ENCODE measurements at places on chromosomes 2 and 18.

GRCh38 chr18:74937291-74937690, 271.6 kb downstream of the PTGR3 start:
- no peak for DNase-seq

DNA sequence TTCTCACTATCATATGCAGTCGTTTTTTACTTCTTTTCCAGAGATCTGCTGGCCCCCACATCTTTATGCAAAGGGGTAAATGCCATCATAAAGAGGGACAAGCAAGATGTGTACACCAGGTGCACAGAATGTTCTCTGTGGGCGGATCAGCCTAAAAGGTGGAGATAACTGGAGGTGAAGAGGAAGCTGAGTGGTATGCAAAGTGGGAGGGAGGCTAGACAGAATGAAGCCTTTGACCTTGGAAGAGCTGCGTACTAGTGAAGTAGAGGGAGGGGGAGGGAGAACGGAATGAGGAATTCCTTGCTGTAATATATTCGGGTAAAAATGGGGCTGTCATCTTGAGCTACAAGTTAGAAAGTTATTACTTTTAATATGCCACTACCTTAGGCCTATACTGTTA, 287.5 kb upstream of the VRK2 start:
- DNase-seq = no peak

- no peak for DNase-seq
These were observed 605 bp downstream of the WNT6 start for GRCh38 chr2:218859988-218860831.

DNA sequence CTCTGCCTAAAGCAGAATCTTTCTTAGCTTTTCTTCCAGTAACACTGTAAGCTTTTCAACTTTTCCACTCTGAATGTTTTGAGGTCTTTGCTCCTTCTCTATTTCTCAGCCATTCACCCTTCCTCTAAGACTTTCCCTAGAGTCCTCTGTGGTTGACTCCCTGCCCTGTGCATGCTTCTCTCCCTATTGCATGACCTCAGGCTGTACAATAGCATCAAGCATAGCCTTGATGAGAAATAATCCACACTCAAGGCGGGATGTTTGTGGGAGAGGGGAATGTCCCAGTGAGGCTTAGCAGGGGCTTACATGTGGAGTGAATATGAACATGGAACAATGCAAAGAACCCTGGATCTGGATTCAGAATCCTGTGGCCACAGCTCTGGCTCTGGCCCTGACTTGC, 48.4 kb upstream of the IGFBP5 start:
- DNase-seq = no peak

DNA sequence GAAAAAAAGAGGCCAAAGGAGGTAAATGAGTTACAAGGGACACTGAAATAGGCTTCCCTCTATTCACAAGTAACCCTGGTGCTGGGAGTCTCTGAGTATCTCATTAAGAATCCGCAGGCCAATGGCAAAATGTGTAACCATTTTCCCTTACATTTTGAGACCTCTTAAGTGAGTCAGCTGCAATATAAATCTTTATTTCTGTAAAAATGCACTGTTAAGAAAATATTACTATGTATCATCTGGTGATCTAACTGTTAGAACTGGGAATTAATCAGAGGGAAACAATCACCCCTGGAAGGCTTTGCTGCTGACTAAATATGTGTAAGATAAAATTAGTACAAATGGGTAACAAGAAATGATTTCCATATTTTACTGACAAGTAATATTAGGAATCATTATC, 483.1 kb upstream of the CHST9 start:
- no peak for DNase-seq

DNA sequence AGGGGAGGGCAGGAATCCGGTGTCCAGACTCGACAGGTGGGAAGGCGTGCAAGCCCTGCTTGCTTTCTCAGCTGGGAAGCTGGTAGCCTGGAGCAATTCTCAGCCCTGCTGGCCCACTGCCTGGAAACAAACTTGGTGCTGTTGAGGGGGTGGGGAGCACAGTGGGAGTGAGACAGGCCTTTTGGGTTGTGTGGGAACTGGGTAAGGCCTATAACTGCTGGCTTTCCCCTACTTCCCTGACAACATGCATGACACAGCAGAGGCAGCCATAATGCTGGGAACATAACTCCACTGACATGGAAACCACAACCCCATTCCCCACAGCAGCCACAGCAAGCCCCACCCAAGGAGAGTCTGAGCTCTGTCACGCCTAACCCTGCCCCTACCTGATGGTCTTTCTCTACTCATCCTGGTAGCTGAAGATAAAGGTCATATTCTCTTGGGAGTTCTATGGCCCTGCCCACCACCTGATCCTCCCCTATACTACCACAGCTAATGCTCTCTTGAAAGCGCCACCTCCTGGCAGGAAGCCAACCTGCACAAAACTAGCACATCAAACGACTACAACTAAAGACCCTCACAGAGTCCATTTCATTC, 122.9 kb upstream of the ACVR1C start:
- no peak for DNase-seq

GRCh38 chr2:210727549-210727948, 171.2 kb downstream of the CPS1 start:
- no peak for DNase-seq

DNA sequence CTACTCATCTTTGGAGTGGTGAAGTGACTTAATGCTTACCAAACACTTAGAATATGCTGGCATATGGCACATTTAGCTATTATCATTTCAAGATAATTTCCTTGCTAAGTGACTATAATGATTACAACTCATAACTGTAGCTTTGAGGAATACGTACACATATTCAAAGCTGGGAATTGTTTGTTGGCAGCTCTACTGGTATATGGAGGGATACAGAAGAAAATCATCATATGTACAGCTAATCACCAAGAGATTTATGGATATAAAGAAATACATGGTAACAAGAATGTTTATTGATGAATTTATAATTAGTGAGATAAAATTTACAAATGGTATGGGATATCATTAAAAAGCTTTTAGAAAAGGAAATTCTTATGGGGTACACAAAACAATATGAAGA, 207.2 kb downstream of the GALNT13 start:
- DNase-seq = no peak

DNA sequence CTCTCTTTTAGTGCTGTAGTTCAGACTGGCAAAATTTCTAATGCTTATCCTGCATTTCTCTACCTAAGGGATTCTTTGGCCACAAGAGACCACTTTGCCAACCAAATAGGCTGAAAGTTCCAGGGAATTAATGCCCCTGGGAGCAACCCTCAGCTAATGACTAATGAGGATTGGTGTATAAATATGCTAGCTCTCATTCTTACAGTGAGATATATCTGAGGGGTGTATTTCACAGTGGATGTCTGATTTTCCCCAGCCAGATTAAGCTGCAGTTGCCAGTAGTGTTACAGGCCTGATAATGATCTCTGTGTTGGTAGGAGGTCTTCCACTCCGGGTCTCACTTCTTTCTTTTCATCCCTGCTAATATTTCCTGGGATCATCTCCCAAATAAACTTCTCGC, 90.4 kb downstream of the GULP1 start:
- DNase-seq = no peak

DNA sequence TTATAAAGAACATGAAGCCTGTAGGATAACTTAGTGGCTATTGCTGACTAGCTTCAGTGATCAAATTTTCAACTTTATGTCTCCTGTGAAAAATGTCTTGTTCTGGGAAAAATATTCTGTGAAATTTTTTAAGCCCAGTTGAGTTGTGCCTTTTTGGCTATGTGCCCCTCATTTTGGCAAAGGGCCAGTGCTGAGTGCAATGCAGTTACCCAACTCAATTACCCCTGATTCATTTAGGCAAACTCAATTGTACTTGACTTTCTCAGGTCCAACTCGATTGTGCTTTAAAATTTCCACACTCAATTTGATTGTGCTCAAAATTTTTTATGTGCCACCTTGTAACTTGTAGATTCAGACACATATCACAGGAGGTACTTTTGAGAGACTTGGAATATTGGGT, 548.8 kb upstream of the NRP2 start:
- DNase-seq = no peak

DNA sequence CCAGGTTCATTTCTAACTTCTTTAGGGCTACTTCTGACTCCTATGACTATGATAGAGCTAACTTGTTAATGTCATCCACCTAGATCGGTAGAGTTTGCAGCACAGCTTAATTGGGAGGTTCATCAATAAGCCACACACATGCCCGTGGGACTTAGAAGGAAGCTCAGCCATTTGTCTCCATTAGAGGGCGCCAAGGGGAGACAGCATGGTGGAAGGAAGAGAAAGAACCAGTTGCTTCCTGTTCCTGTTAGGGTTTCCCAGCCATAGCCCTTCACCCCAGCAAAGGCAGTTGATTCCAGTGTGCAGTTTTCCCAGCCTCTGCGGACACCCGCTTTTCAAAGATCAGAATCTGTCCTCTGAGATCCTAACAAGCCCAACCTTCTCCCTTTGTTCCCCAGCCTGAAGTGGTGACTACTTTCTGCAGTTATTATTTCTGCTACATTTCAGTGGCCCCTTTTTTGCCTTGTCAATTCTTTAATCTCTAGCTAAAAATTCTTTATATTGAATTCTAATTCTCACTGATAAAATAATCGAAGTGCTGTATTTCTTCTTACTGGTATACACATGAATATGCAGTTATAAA, 30.3 kb downstream of the MAIP1 start:
- peak; percentile 63 for DNase-seq
